AG04449 (cell line): ENCODE measurements at places on chromosomes 16 and 17.

DNA sequence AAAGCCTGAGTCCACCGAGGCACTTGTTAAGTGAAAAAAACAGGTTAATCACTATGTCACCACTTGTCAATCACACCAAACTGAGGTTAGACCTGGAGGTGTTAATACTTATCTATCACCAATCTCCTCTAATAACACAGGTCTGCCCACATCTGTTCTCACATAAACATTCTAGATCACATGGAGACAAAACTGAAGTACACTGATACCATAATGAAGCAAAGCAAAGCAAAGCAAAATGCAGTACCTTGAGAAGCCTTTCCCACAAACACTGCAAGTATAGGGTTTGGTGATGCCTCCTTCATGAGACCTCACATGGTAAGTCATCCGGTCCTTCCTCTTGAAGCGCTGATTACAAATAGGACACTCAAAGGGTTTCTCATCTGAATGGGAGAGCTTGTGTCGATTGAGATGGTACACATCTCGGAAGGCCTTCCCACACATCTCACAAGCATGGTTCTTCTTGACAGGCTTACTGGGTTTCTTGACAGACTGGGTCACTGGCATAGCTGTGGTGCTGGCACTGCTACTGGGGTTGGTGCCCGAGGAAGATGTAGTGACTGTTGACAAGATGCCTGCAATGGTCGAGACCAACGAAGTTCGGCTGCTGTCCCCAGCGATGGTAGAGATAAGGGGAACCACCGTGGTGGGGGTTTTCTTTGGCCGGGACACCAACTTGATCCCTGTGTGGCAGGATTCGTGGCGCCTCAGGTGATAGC is 5.4 kb downstream of the VEZF1 start:
- no peak for DNase-seq

GRCh38 chr16:51967646-51968045 is 579.3 kb downstream of the TOX3 start:
- DNase-seq: no peak

DNA sequence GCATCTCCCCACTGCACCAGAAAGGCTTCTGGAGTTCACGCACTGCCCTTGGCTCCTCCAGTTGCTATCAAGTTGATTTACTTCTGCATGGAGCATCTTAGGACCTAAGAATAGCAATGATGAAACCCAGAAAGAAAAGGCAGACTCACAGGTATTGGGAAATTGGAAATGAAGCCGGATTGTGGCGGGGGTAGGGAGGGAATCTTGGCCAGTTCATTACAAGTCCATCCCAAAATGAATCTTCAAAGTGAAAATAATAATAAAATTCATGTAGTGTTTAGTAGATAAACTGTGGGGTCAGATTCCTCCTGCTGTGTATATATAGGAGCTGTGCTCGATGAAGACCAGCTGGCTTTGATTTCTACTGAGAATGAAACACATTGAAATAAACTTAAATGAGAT is 33.7 kb downstream of the TEKT3 start:
- no peak for DNase-seq

DNA sequence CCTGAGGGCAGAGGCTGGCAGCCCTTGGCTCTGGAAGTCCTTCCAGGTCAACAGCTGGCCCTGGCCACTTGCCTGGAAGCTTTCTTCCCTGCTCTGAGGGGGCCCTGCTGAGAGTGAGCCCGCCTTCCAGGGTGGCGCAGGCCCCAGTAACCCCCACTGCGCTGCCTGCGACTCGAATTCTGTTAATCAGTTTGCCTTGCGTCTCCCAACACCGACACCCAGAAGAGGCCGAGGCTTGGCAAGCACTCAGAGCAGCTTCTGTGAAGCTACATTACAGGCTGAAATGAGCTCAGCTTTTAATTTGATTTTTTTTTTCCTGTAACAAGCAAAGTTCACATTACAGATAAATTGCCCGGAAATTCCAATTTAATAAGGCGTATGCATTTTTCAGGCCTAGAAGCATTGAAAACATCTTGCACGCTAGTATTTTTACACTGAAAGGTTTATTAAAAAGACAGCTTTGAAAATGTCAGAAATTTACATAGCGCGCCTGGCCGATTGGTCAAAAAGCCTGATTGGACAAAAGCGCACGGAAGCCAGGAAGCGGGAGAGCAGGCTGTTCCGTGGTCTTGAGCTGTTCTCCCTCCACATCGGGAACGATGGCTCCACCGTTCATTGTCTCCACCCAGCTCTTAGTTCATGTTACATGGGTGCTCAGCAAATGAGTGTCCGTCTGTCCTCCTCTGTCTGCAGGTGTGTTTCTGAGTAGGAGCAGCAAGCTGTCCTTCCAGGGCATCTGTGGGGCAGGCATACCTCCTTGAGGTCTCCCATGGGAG is 65.5 kb upstream of the HSBP1 start:
- no peak for DNase-seq

- DNase-seq: no peak
Observed at GRCh38 chr17:48460052-48460451, 30.0 kb upstream of the SKAP1 start.

GRCh38 chr17:77640916-77641605 is 317.4 kb upstream of the TNRC6C start:
- no peak for DNase-seq

DNA sequence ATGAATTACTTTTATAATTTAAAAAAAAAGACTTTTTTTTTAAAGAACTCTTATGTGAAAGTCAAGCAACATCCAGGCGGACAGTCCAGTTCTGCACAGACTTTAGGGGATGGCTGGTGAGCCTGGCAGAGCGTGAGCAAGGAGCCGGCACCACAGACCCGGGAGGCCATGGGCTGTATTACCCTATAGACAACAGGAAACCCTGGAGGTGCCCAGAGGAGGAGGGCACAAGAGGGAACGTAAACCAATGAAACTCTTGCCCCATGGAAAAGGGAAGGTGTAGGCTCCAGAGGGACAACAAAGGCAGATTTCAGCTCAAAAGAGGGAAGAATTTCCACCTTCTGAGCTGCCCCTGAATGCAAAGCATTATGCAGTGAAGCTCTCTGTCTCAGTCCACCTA is 25.5 kb upstream of the RPH3AL start:
- no peak for DNase-seq

GRCh38 chr17:676060-676700 is 38.5 kb downstream of the VPS53 start:
- no peak for DNase-seq

GRCh38 chr16:20878682-20879147 is 21.4 kb downstream of the DCUN1D3 start:
- no peak for DNase-seq

DNA sequence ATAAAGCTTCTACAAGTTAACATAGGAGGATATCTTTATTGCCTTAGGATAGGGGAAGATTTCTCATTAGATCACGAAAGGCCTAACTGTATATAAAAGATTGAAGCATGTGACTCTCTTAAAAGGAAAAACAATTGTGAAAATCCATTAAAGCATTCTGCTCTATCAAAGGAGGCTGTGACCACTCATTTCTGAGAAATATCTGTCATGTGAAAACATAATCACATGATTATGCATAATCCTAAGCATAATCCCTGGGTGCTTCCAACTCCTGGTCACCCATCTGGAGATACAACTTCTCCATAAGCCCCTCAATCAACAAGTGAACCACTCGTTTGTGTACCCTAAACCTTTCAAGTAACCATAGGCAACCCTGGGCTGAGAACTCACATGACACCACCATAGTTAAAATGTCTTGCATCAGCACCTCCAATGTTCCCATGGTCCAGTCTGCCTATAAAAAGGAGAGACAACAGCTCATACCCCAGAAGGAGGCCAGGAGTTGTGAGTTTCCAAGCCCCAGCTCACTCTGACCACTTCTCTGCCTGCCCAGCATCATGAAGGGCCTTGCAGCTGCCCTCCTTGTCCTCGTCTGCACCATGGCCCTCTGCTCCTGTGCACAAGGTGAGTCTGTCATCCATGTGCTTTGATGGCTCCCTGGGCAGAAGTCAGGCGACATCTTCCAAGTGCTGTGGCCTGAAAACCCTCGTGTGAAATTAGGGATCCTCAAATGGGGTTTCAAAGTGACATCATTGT is at the start of gene CCL18:
TSS of gene CCL18 (plus strand) at position 487 of the 756 bp plus-strand sequence. CDS start at position 558, 71 bp downstream.
- DNase-seq: no peak

DNA sequence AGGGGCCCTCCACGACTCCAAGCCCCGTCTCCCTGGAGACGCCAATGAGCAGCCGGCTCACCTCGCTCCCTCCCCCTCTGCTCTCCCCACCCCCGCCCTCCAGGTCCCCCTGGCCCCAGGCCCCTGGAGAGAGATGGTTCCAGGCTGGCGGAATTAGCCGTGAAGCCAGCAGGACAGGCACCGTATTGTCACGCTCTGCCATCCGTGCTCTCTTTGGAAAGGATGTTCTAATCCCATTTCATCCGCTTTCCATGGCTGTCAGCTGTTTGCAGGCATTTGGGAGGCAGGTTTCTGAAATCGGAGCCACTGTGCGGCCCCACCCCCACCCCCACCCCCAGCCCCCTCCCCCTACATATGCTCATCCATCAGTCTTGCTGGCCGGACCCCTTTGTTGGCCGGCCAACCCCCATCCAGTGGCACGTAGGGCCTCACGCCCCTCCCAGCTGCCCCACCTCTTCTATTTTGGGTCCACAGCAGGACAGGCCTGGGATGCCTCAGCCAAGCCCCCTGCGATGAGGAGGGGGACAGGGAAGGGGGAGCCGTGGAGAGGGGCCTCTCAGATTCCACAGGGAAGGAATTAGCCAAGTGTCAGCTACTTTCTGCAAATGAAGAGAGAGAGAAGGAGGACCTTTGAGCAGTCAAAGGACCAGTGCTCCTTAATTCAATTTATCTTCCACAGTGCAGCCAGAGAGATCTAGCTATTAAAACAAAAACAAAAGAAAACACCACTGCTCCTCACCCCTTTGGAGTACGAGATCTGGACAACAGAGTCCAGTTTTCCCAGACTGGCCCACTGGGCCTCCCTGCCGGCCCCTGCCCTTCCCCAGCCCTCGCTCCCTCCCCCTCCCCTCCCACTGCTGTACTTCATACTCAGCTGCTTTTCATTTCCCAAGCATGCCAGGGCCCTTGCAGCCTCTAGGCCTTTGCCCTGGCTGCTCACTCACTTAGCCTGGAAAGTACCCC is 30.7 kb downstream of the SDK2 start:
- no peak for DNase-seq

DNA sequence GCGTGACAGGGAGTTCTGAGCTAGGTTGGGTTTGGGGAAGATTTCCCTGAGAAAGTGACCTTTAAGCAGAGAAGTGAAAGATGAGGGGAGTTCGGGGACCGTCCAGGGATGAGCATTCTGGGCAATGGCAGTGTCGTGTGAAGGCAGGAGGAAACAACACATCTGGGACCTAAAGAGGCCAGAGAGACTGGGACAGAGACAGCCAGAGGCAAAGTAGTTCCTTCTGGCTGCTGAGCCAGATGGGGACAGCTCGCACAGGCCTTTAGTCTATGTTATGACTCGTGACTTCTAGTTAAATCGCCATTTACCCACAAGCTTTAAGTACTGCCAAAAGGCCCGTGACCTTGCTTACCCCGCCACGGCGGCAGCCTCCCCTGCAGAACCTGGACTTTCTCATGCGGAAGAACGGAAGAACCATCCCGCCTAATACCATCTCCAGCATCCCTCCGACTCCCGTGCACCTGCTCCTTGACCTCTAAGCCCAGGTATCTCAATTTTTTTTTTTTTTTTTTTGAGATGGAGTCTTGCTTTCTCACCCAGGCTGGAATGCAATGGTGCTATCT is 8.5 kb upstream of the MED11 start:
- DNase-seq: no peak

- DNase-seq: no peak
Observed at GRCh38 chr16:89909777-89910716, 8.6 kb upstream of the MC1R start.

DNA sequence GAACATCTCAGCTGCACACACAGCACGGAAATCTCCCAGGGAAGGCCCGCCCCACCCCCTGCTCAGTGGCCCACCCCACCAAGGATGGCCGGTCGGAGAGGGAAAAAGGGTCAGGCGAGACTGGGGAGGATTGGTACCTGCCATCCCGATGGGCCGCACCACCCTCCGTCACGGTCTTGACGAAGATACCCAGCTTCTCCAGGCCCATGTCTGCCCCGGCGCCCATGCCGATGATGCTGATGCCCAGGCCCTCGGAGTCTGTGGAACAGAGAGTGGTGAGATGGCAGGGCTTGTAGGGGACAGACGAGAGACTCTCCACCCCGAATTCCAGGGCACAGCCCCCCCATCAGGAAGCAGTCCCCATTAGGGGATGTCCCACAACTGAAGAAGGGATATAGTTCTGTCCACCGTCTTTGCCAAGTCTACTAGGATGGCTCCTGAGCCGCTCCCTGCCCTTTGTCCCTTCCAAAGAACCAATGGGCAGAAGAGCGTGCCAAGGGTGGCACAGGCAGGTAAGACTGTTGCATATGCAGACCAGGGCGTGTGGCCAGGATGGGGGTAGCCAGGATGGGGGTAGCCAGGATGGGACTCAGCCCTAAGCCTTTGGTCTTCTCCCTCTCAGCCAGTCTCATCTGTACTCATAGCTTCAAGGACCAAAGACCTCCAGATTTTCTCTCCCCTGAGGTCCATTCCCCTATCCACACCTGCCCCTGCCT is 6.9 kb downstream of the PPP1R9B start:
- no peak for DNase-seq

- DNase-seq: no peak
Observed at GRCh38 chr17:8360751-8361150, 15.8 kb downstream of the KRABD2 start.

- no peak for DNase-seq
Observed at GRCh38 chr16:2226245-2226793, 2.9 kb downstream of the E4F1 start.

GRCh38 chr16:78455861-78456260 is 356.4 kb downstream of the WWOX start:
- DNase-seq: no peak

GRCh38 chr16:89232107-89232506 is 14.6 kb downstream of the ZNF778 start:
- DNase-seq: no peak

GRCh38 chr17:64041912-64042311 is 21.5 kb upstream of the ICAM2 start:
- no peak for DNase-seq

GRCh38 chr16:66292241-66292935 is 74.1 kb upstream of the CDH5 start:
- DNase-seq: no peak

DNA sequence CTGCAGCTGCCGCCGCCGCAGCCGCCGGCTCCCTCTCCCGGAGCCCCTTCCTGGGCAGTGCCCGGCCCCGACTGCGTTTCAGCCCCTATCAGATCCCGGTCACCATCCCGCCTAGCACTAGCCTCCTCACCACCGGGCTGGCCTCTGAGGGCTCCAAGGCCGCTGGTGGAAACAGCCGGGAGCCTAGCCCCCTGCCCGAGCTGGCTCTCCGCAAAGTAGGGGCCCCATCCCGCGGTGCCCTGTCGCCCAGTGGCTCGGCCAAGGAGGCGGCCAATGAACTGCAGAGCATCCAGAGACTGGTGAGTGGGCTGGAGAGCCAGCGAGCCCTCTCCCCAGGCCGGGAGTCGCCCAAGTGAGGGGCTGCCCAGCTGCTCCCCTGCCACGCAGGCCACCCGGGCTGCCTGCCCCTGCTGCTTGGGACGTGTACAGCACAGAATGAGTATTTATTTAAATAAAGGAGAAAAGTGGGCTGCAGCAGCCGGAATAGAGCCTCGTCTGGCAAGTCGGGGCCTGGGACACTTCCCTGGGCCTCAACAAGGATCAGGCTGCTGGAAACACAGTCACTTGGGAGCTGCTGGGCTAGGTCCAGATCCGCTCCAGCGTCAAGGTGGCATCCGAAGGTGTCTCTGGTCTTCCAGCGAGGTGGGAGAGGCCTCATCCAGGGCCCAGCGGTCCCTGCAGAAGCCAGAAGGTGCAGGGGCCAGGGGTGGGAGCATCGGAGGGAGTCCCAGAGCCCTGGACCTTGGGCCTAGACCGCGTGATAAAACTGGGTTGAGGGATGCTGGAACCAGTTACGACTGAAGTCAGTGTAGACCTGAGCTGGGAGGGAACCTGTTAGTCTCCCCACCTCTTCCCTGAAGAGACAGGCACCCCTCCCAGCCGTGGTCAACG is 8.8 kb downstream of the TBX2 start:
- DNase-seq: no peak
